NCI-H1694 (cell line): ENCODE measurements at places on chromosomes 6 and 20.

DNA sequence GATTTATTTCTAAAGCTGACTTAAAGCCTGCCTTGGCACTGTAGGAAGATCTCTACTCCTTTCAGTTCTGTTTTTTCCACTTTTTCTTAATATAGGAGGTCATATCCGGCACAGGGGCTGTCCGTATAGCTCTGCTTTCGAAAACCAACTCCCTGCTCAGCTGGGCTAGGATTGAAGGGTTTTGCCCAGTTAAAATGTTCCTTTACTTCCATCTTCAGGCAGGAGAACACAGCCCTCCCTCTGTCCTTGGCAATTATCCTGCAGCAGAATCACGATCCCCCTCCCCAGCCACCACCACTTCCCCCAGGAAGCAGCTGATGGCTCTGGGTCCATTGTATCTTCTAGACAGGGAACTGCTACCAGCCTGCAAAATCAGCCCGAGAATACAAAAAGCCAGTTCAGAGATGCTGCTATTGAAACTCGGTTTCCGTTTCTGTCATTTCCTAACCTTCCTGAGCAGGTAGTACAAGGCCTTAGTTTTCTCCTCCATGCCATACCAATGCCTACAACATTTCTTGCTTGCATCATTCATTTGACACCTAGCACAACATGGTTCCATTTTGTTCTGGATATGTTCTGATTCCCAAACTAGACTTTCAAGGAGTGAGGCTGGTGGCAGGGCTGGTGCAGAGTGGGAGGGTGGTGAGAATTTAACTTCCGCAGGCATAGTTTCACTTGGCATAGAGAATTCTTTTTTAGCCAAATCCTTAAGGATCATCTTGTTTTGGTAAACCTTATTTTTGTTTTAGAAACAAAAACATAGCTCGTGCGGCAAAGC lies 53.9 kb downstream of the FAM50B start:
- DNase-seq, result no peak

GRCh38 chr20:63265891-63266515 lies 6.6 kb upstream of the ARFGAP1 start:
- no peak for DNase-seq

DNA sequence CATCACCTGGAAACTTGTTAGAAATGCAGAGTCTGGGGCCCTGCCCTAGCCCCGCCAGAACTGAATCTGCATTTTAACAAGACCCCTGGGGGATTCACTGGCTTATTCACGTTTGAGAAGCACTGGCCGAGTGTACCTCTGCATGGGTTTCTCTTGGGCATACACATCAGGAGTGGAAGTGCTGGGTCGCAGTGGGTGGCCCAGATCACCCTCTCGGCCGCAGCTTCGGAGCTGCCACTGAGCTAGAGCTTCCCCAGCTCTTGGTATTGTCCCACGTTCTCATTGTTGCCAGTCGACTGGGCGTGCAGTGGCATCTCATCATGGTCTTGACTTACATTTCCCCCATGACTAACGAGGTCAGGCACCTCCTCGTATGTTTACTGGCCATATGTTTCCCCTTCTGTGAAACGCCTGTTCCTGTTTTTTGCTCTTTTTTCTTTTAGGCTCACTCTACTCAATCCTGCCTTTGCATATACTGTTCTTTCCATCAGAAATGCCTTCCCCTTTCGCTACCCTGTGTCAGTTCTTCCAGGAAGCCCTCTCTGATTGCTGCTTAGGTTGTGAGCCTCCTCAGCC lies 3.0 kb upstream of the DLGAP4 start:
- DNase-seq, result no peak

- no peak for DNase-seq
Measured at GRCh38 chr20:58303547-58303946, 6.0 kb upstream of the RAB22A start.

- DNase-seq, result no peak
Measured at GRCh38 chr6:111743862-111744692, 129.2 kb downstream of the FYN start.

- DNase-seq, result no peak
Measured at GRCh38 chr6:110930781-110931180, 27.7 kb upstream of the GTF3C6 start.

- no peak for DNase-seq
Measured at GRCh38 chr6:169240591-169241390, 12.9 kb downstream of the THBS2 start.

- DNase-seq, result no peak
Measured at GRCh38 chr20:44618318-44618731, 33.2 kb downstream of the ADA start.

DNA sequence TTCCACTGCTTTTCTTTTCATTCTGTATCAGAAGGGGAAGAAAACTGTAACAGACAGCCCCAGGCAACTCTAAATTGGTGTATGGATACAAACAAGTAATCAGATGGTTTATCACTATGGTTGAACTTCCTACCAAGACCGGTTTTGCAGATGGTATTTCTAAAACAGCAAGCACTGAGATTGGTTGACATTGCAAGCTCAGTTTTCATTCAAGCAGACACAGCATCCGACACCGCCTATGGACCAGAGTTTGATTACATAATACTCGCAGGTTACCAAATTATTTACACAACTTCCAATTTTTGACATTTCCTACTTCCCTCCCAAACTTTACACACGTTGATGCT lies 209.9 kb downstream of the ALDH8A1 start:
- no peak for DNase-seq

DNA sequence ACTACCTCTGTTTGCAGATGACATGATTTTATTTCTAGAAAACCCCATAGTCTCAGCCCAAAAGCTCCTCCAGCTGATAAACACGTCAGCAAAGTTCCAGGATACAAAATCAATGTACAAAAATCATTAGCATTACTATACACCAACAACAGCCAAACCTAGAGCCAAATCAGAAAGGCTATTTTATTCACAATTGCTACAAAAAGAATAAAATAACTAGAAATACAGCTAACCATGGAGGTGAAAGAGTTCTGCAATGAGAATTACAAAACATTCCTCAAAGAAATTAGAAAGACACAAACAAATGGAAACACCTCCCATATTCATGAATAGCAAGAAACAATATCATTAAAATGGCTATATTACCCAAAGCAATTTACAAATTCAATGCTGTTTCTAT lies 65.6 kb upstream of the HTR1E start:
- no peak for DNase-seq

- DNase-seq, result peak; percentile 86
Measured at GRCh38 chr6:157200611-157201010, 122.7 kb downstream of the TMEM242 start.

GRCh38 chr20:23820493-23820892 lies 6.0 kb downstream of the CST2 start:
- DNase-seq, result no peak

GRCh38 chr6:147508042-147508865 lies at the start of gene SAMD5:
Gene SAMD5, plus strand, starts transcription at chr6:147508690. Its CDS starts 239 bp downstream, at chr6:147508929.
- no peak for DNase-seq

DNA sequence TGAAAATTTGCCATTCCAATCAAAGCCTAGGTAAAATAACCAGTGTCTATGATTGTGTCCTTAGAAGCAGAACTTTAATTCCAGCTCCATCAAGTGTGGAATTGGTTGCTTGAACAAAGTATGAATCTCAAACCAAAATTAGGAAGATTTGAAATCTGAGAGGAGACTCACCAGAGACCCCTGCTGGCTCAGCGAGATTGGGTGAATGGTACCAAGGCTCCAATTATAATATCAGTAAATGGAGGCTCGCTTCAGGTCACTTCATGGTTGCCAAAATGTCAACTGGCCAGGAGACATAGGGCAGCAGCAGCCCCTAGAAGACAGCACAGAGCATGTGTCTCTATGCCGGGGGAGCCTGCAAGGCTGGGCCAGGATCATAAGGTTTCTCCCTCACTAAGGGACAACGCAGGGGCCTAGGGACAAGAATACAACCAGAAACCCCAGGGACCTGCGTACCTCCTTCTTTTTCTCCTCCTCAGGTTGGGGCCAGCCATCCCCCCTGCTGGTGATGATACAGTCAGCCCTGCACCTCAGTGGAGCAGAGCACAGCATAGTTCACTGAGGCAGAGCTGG lies 14.0 kb downstream of the RBL1 start:
- no peak for DNase-seq

DNA sequence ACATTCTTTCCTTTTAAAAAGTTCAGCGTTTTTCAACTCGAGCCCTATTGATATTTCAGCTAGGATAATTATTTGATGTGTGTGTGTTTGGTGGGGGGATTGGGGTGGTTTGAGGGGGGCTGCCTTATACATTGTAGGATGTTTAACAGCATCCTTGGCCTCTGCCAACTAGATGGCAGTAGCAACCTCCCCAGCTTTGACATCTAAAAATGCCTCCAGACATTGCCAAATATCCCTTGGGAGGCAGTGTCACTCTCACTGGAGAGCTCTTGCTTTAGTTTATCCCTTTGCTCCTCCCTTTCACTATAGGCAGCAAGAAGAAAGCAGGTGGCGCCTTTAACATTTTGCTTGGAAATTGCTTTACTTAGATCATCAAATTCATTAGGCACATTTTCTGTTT lies 14.6 kb upstream of the TP53TG5 start:
- DNase-seq, result no peak

DNA sequence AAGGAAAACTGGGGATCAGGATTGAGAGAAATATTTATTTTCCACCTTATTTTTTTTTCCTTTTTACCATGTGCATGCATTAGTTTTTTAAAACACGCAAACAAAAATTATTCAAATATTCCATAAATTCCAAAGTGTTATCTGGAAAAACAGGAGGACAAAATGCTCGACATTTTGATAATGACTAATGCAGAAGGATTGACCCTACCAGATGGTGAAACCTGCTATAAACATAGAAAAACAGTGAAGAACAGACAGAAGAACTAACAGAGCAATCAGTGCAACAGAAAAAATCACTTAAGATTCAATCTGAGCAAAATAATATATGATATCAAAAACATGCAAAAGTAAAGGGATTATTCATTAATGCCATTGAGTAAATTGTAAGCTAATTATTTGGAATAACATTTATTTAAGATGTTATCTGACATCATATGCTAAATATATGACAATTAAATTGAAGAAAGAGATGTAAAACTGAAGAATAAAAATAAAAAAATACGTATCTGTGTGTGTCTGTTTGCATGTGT lies 218.4 kb downstream of the LMBRD1 start:
- no peak for DNase-seq

DNA sequence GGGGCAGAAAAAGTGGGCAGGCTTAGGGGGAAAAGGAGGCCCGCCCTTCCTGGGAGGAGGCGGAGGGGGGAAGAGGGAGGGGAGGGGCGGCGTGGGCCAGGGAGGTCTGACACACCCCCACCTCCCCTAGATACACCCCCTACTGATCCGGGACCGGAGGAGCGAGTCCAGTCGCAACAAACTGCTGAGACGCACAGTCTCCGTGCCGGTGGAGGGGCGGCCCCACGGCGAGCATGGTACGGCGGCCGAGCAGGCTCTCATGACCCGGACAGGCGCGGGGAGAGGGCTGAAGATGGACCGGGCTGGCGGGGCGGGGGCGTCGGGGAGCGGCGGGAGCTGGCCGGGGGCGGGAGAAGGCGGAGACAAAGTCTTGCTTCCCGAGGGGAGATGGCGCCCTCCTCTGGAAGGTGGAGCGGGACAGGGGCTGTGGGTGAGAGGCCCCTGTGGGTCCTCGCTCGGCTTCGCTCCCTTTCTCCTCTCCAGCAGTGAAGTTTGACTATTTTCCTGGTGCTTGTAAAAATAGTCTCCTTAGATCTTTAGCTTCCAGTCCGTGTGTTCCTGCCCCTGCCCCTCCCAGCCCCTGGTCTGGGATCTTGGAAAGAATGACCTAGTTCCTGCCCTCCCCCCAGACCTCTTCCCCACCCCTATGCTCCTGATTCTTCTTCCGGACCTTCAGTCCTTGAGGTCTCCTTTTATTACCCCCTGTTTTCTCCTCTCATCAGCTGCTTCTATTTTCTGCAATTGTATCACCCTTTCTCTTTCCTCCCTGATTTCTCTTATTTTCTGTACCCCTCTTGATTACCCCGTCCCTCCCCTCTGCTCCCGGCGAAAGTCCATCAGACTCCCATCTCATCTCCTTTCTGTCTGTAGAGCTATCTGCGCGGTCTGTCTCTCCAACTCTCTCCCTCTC lies 6.1 kb downstream of the SYNGAP1 start:
- peak; percentile 45 for DNase-seq

GRCh38 chr6:148343047-148343782 lies 577 bp downstream of the SASH1 start:
- no peak for DNase-seq

DNA sequence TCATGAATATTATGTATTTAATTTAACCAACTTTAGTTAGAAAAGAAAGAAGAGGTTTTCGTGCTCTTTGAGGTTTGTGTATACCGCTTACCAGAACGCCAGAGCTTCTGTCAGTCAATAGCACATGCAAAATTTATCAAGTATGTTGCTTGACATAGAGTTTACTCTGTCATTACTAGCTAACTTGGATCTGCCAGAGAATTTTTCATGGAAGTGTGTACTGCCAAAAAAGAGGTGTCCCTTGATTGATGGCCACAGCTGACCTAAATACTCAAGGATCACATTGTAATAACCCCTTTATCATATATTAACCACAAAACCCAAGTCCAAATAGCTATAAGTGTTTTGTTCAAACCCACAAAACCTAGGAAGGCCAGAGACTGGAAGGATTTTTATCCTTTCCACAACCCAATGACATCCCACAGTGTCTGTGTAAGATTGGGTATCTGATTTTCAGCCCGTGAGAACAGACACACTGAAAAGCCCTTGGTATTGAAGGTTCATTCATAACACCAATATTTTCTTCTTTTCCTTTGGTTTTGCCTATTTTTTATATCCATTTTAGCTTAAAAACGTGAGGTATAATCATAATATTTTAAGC lies 194.0 kb upstream of the EYA4 start:
- no peak for DNase-seq

GRCh38 chr20:58988565-58988882 lies 7.5 kb downstream of the NELFCD start:
- DNase-seq, result no peak

GRCh38 chr6:16723826-16724225 lies 37.4 kb downstream of the ATXN1 start:
- DNase-seq, result no peak

DNA sequence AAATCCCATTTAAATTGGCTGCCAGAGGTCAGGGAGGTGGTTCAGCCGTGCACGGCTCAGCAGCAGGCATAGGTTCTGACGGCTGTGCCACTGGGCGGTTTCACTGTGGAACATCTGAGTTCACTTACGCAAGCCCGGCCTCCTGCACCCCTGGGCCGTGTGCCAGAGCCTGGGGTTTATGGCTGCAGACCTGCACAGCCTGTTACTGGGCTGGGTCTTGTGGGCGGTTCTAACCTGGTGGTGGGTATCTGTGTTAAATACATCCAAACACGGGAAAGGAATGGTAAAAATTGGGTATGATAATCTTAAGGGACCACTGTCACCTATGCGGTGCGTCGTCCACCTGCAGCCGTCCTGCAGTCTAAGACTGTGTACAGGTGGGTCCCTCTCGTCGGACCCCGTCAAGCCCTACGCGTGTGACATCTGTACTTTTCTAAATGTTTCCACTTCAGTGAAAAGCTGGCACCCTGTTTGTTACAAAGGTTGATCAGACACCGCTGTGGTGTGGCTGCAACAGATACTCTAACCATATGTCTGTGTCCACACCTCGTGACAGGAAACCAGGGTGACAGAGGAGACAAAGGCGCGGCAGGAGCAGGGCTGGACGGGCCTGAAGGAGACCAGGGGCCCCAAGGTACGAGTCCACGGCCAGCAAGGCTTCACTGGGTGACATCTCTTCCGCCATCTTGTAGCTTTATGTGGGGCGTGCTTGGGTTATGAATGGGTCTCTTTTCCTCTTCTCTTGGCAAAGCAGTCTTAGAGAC lies 21.5 kb downstream of the COL9A3 start:
- DNase-seq, result peak; percentile 83
